Stimulated activated CD4-positive, alpha-beta T cell treated with anti-CD3 and anti-CD28 coated beads, Interleukin-15, amount 100 ng/mL, for 24 hours (primary cell): ENCODE measurements at places on chromosomes 4 and X.

- DNase-seq = no peak
Observed at GRCh38 chr4:172982151-172982590, 186.4 kb upstream of the GALNT7 start.

- DNase-seq = no peak
Observed at GRCh38 chr4:112910109-112910736, 139.2 kb upstream of the ANK2 start.

DNA sequence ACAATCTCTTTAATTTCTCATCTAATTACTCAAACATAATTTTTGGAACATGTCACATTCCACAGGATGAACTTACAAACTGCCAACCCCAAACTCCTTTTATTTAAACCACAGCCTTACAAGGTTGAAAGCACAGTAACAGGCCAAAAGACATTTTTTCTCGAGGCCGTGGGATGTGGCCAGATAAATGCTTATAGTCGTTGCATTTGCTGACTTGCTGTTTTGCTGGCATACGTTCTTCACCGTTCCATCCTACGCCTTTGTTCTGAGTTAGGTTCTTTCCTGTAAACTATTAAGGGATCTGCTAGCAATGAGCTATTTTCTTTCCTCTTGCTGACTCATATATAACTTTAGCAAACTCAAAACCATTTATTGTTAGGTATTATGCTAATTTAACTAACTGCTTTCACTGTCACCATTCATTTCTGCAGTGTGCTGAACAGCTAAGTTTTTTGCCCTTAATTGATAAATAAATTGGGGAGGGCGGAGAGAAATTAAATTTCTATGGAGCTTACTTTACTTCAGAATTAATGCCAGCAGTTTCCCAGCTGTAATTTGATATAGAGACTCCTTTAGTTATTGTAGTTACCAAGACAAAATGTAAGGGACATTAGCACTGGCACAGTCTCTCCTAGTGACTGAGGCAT lies 135.1 kb upstream of the PACRGL start:
- DNase-seq = no peak

- no peak for DNase-seq
Observed at GRCh38 chr4:142708231-142708630, 137.9 kb downstream of the INPP4B start.

DNA sequence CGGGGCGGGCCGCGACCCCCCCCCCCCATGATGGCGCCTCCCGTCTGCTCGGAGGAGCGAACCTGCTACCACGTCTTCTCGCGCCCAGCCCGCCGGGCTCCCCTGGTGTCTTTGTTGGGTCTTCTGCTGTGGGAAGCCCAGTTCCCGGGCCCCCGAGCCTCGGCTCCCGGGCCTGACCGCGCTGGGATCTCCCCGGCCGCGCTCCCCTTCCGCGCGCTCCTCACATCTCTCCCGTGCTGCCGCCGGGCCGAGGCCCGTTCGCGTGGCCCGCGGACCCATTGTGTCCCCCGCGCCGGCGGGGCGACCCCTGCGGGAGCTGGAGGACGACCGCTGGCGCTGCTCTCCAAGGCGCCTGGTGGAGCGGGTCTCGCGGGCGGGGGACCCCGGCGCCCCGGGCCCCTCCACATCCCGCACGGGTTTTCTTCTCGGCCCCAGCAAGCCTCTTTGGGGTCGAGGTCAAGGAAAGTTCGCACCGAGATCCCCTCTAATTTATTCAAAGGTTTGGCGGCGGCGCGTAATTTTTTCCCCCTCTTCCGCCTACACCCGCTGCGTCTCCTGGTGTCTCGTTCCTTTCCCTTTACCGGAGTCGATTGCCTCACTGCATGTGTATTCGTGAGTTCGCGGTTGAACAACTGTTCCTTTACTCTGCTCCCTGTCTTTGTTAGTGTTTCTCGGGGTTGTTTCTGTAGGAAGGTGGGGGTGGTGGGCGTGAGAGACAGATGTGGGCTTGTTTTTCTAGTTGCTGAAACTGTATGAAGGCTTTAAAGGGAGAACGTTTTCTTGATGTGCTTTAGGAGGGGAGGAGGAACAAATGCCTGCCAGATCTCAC lies 770 bp downstream of the SMAD1 start:
- peak; percentile 87 for DNase-seq

GRCh38 chr4:122047456-122048425 lies 95.9 kb upstream of the TRPC3 start:
- DNase-seq = no peak

DNA sequence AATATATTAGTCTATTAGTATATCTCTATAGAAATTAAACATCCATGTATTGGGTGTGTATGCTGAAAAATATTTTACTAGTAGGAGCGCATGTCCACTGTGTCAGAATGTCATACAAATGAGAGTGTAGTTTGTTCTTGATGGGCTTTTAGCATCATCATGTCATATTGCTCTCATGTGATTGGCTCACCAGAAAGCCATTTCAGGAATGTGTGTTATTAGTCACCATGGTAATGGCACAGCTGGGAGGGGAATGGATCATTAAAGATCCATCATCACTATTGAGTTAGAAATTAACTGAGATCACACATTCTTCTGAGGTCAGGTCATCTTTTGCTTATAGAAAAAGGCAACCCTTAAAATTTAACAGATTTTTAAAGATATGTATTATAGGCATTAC lies 77.3 kb downstream of the PHEX start:
- DNase-seq = no peak

DNA sequence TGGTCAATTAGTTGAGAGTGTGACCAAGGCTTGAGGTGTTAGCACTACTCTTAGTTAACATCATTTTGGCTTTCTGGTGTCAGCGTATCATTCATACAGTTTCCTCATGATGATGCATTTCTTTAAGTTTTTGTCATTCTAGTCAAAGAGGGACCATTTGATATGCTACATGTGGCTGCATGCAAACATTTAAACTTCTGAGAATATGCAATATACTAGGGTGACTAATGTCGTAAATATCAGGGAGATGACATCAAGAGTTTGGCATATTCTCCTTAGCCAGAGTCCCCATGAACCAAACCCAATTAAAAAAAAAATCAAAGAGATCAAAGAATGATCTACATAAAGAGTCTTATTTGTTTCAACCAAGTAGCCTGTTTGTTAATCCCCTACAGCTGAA lies 537.4 kb upstream of the PCDH7 start:
- no peak for DNase-seq

DNA sequence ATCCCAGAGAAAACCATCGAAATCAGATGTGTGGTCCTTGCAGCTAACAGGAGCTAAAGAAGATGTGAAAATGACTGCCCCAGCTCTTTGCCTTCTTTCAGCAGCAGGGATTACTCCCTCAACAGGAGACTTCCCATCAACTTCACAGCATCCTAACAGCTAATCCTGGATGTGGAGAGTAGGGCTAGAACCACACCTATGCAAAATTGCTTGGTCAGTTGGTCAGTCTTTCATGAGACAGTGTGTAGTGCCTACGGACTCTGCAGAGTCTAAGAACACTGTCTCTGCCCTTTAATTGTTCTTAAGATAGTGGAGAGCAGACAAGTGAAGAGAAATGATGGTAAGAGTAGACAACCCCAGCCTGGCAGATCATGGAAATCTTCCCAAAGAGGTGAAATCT lies 133.5 kb downstream of the COL4A6 start:
- no peak for DNase-seq

DNA sequence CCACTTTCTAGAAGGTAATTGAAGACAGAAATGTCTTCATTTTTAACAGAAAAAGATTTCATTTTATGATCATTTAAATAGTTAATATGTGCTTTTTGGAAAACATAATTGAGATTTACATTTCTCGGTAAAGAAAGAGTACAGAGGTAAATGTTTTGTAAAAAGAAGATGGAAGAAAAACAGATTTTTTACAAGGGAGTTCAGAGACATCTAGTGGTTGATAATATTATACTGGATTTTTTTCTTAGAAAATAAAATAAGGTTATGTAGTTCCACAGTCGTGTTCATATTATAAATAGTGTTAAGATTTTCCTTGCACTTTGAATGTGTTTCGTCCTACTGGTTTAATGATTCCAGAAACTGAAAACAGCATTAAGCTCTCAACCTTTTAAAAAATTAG lies 60.6 kb downstream of the SMARCA1 start:
- no peak for DNase-seq

DNA sequence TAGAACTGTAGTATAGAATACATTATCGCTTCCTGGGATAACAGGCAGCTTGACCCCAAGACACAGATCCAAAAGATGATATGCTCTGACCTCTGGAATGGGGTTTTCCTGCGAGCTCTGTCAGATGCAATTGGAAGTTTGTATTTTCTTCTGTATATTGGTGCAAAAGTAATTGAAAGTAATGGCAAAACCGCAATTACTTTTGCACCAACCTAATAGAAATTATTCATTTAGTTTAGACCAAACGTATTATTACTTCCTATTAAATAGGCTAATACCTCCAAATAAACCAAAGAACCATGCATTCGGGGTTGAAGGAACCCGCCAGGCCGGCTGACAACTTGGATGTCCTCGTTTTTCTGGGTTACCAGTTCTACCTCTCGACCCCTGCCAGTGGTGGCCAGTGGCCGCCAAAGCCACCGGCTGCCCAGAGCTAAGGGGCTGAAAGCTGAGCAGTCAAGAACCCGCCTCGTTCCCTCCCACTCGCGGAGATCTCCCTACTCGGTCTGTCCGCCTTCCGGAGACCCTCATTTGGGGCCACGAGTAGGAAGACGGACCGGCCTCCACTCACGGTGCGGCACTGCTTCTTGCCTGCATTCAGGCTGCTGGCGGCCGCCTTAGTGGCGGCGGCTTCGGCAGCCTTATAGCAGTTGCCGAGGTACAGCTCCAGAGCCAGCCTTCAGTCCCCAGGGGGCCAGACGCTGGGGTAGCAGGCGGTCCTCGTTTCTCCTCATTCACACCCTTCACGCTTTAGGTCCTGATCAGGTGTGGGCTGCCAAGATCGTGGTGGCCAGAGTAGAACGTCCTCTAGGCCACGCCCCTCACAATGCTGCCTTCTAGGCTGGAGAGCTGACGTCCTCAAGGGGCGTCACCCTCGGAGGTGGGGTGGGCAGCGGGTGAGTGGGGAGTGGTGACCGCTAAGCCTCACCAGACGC lies 121.9 kb downstream of the RBMX2 start:
- DNase-seq = peak; percentile 7

GRCh38 chr4:187071946-187072600 lies 348.4 kb upstream of the FAT1 start:
- no peak for DNase-seq

- DNase-seq = no peak
Observed at GRCh38 chrX:10165580-10166247, 8.9 kb downstream of the CLCN4 start.

DNA sequence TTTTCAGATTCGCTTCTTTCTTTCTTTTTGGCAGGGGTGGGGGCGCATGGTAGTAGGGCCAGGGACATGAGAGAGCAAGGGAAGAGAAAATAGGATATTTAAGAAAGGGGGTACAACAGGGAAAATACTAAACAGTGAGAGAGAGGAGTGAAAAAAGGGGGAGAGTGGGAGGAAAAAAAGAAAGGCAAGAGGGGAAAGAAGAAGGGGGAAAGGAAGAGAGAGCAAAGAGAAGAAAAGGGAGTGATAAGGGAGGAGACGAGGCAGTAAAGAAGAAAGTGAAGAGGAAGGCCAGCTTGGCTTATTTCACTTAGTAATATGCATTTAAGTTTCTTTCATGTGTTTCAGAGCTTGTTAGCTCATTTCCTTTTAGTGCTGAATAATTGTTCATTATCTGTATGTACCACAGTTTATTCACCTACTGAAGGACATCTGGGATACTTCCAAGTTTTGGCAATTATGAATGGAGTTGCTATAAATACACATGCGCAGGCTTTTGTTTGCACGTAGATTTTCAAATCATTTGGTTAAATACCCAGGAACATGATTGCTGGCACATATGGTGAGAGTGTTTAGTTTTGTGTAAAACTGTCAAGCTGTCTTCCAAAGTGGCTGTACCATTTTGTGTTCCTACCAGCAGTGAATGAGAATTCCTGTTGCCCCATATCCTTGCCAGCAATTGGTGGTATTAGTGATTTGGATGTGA lies 37.3 kb downstream of the CASP6 start:
- DNase-seq = no peak

DNA sequence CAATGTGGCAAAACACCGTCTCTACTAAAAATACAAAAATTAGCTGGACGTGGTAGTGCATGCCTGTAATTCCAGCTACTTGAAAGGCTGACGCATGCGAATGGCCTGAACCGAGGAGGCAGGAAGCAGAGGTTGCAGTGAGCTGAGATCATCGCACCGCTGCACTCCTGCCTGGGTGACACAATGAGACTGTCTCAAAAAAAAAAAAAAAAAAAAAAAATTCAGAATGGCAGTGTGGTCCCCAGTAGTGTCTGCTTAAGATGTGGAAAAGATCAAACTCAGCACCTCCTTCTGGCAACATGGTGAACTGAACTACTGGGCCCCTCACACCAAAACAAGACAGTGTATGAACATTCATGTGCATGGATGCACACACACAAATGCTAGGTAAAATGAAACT lies 32.2 kb downstream of the SMS start:
- DNase-seq = peak; percentile 36

GRCh38 chr4:3827616-3828492 lies 61.7 kb downstream of the ADRA2C start:
- no peak for DNase-seq

GRCh38 chrX:22686138-22686541 lies 313.6 kb upstream of the DDX53 start:
- no peak for DNase-seq

- no peak for DNase-seq
Observed at GRCh38 chr4:129218360-129218759, 122.4 kb downstream of the C4orf33 start.

- DNase-seq = peak; percentile 59
Observed at GRCh38 chrX:132488819-132489577, at the start of gene MBNL3. Gene MBNL3 (minus strand): TSS chrX:132489038. CDS start chrX:132439611, 49,427 bp downstream.

- DNase-seq = no peak
Observed at GRCh38 chrX:74162199-74162598, 141.8 kb upstream of the ZCCHC13 start.

DNA sequence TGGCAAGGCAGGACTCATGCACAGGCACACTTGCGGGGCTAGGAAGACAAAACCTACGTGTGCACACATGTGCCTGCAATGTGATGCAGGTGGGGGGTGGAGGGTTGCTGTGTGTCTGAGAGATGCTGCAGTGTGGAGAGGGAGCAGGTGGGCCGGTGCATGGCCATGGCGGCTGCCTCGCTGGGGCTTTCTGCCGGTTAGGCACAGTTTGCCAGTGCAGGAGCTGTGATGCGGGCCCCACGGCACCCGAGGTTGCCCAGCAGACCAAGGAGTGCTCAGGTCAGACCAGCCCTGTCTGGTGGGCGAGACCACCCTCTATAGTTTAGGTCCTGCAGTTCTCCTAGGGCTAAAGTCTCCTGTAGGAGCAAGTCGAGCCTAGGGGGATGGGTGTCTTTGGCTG lies 4.4 kb upstream of the AFM start:
- DNase-seq = no peak

- no peak for DNase-seq
Observed at GRCh38 chrX:10175319-10175871, 18.6 kb downstream of the CLCN4 start.

GRCh38 chr4:165326831-165327210 lies 648 bp upstream of the MSMO1 start:
- DNase-seq = peak; percentile 20
